ENCODE measurements at places on chromosomes 5 and 9.

GRCh38 chr5:159825551-159826051 is 90.7 kb upstream of the ADRA1B start:
- DNase-seq: no peak

- DNase-seq: no peak
These were observed 62.8 kb downstream of the INSYN2B start for GRCh38 chr5:169917500-169917899.

DNA sequence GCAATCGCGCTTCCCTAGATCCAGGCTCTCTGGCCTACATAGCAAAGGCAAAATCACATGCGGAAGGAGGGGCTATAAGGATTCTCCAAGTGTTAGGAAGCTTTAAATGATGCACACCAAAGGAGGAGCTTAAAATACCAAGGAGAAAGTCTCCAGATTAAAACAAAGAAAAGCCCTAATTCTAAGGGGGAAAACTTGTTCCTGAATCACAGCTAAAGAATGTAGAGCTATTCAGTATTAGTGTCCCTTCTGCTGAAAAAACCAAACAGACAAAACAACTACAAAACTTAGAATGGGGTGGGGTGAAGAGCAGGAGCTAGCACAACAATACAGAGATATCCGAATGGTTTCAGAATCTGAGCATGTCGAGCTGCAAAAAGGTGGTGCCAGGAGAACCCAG is 213.7 kb downstream of the DCP2 start:
- no peak for DNase-seq

DNA sequence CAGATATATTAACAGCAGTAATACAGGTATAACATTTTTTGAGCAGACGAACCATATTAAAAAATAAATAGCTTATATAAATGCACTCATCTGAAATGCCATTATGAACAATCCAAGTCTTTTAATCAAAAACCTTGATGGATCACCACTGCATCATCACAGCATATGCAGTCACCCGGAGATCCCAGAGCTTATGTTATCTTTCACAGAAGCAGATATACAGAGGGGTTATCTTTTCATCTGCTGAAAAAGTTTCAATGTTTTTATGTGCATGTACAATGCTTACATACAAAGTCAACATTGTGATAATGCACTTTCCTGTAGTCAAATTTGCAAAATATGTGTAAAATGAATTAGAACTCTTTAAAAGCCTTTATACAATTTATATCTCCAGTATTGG is 211.9 kb downstream of the FBXL7 start:
- no peak for DNase-seq

DNA sequence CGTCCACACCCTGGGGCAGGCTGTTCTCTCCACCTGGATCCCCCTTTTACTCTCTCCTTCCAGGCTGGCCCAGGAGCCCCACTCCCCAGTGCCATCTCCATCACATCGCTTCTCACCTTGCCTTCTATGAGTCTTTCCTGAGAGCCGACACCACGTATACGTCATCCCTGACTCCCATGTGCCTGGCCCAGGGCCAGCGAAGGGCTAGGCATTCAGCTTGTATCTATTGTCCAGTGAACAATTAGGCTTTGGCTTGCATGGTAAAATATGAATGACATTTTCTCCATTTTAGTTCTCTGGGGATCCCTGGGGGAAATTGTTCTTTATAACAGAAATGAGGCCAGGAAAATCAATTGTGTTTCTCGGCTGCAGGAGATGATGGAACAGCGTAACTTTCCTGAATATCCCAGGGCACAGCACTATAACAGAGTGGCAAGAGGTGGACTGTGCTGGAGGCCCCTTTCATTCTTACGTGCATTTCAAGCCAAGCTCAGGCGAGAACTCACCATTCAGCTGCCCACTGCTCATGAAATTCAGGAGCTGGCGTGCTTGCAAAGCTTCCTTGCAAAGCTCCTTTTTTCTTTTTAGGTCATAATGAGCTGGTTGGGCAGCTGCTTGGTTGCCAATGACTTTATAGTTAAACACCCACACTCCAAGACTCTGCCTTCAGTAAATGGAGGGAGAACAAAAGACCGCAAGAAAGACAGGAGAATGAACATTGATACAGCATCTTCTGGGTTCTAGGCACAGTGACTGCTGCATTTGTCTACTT is 37.7 kb downstream of the NSG2 start:
- no peak for DNase-seq

- DNase-seq: no peak
These were observed 69.8 kb upstream of the SLC1A3 start for GRCh38 chr5:36536616-36537005.

- DNase-seq: no peak
These were observed 234.2 kb downstream of the SYK start for GRCh38 chr9:91035825-91036208.

GRCh38 chr5:151345808-151346478 is 1.4 kb downstream of the SLC36A2 start:
- no peak for DNase-seq

DNA sequence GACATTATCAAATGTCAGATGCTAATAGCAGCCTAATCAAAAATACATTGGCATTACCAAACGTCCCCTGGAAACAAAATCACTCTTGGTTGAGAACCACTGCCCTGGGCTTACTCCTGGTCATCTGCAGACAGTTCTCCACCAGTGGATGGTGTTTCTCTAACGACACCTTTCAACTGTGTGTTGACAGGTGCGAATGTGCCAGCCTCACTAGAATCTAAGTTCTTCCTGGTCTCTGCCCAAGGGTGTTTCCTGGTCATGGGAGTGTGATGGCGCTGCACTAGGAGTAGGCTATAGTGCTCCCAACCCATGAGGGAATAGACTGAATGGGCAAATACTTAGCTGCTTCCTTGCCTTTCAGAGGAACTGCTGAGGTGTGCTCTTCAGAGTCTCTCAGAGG is 105.9 kb downstream of the MRPS27 start:
- no peak for DNase-seq
